Nephron progenitor cell (in vitro differentiated cells): ENCODE measurements at places on chromosomes 7 and 10.

DNA sequence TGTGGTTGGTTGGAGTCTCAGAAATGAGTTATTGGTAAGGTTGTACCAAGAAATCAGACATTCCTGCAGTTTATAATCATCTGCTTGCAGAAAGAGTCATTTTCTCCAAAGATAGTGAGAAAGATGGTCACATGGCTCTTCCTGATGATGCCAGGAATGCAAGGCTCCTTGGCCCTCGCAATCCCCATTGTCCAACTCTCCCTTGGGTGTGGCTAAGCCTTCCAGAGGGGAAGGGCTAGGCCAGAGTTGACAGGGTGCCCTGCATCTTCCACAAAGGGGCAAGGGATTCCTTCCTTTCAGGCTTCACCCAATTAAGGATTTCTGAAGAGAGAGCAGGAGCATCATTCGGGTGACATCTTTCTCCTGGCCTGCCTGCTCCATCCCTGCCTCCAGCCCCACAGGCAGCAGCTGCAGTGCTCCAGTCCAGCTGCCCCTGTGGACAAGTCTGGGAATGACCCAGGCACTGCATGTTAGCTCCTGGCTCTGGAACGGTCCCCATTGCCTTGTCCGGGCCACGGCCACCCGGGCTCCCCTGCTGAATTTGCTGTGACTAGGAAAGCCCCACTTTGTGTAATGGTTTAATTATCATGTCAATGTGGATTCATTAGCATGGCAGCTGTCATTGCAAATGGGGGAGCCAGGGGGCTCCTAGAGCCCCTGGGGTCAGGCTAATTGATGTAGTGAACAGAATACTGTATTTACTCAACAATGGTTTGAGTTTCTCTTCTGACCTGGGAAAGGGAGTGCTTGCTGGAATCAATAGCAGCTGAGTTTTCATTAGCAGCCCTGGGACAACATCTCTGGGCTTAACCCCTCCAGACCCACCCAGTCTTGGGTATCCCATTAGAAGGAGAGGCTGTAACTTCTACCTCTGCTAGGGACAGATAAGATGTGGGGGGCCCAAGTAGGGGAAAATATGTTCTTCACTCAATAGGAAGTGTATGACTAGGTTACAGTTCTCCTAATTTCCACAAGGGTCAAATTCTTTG lies 112.6 kb upstream of the TBX20 start:
- no peak for DNase-seq

DNA sequence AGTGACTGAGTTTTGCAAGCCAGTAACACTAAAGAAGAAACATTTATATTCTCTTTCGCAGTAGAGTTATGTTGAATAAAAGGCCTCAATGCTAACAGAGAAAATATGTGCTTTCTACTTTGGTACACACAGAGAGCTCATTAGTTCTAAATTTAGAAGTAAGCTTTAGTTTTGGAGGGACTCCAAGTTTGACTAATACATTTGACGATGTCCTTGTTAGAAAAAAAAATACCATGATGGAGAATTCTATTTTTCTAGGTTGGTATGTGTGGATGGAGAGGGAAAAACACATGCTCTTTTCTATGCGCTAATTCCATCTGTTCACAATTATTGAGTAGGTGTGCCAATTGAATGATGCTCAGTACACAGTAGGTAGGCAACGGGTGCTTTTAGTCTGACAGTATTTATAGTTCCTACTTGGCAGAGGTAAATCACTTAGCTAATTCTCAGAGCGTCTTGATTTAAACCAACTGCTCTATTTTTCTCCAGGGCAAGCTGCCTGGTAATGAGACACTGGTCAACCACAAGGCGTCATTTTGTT lies 327.2 kb upstream of the AKR1E2 start:
- DNase-seq: no peak

DNA sequence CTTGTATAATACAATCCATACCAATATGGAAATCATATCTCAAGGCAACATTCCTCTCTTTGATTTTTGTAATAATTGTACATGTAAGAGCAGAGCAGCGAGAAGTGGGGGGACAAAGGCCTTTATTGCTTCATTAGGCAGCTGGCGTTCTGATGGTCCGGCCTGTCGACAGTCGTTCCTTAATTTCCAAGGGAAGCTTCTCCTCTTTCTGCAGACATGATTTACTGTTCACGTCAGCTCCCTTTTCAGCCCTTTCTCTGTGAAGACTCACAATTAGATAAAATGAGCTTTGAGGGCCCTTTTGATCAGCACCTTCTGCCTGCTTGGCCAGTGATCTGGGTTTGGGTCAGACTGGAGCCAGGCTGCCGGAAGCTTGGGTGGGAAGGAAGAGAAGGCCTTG lies 65.6 kb upstream of the CTBP2 start:
- DNase-seq: no peak

- peak; percentile 3 for DNase-seq
These were observed 470.7 kb upstream of the LRRN3 start for GRCh38 chr7:110620110-110620735.

DNA sequence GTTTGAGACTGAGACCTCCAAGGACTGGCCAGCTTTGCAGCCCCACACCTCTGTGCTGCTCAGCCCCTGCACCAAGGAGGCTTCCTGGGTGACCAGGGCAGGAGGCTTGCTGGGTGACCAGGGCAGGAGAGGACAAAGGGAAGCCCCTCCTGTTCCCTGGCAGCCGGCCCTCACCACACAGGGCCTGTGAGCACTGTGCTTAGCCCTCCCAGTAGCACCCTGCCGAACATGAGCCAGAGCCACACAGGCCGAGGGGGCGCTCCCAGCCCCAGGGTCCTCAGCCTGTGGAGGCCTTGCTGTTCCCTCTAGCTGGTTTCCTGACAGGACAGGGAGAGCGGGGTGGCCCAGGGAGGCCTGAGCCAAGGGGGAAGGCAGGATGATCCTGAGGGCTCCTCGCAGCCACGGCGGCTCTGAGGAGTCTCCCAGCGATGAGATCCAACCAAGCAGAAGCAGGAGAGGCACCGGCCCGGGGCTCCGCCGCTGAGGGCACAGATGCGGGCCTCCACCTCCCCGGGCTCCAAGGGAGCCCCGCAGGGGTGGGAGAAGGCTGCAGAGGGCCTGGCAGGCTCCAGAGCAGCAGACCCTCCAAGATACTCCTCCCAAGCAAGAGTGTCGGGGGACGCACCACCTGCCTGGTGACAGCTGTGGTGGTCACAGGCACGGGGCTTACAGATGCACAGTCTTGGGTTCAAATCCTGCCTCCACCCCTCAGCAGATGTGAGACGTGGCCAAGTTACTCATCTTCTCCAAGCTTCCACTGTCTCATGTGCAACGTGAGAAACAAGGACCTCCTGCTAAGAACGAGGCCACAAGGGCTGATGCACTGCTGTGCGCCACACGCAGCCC lies 22.5 kb downstream of the WDR86 start:
- DNase-seq: no peak

- DNase-seq: no peak
These were observed 263.0 kb upstream of the NEBL start for GRCh38 chr10:21160116-21160515.

- DNase-seq: peak; percentile 49
These were observed 973 bp downstream of the SDK1 start for GRCh38 chr7:3301831-3302618.

- DNase-seq: peak; percentile 53
These were observed 492.9 kb upstream of the FOXK1 start for GRCh38 chr7:4189131-4189570.

DNA sequence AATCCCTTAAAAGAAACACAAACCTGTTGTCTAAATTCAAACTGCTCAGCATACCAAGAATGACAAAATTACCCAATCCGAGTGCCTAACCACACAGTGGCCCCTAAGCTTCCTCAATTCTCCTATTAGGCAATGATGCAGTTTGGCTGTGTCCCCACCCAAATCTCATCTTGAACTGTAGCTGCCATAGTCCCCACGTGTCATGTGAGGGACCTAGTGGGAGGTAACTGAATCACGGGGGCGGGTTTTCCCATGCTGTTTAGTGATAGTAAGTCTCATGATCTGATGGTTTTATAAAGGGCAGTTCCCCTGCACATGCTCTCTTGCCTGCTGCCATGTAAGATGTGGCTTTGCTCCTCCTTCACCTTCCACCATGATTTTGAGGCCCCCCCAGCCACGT lies 21.9 kb downstream of the PSAP start:
- DNase-seq: no peak

- peak; percentile 88 for DNase-seq
These were observed 10.2 kb upstream of the GDF2 start for GRCh38 chr10:47311932-47312662.

GRCh38 chr7:45267262-45267661 lies 109.7 kb downstream of the RAMP3 start:
- peak; percentile 10 for DNase-seq

DNA sequence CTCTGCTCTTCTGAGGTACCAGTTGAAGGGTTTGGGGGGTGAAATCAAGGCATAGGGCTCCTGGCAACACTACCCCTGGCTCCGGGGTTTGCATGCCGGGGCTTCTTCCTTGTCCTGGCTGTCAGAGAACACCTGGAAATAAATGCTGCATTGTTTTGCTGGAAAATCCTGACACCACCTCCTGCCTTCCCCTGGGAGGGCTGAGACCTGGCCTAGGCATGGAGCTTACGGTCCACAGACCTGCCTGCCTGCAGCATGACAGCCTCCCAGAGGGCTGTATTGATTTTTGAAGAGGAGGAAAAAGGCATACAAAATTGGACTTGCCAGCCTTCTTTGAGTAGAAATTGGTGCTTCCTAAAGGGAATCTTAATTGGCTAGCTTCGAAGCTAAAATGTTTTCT lies 227.1 kb downstream of the MGMT start:
- no peak for DNase-seq

DNA sequence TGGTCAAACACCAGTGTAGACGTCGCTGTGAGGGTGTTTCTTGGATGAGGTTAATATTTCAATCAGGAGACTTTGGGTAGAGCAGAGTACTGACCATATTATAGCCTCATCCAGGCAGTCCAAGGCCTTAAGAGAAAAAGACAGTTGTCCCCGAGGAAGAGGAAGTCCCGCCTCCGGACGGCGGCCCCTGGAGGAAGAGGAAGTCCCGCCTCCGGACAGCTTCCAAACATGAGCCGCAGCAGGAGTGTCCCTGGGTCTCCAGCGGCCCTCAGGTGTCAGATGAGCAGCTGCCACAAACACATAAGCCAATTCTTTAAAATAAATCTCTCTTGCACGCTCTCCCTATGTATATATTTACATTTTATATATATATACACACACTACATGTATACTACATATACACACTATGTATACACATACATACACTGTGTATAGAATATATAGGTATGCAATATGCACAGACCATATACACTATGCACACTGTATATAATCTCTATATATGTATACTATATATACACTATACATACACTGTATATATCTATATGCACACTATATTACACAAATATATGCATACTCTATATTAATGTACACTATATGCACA lies 37.5 kb downstream of the PWWP2B start:
- DNase-seq: no peak

DNA sequence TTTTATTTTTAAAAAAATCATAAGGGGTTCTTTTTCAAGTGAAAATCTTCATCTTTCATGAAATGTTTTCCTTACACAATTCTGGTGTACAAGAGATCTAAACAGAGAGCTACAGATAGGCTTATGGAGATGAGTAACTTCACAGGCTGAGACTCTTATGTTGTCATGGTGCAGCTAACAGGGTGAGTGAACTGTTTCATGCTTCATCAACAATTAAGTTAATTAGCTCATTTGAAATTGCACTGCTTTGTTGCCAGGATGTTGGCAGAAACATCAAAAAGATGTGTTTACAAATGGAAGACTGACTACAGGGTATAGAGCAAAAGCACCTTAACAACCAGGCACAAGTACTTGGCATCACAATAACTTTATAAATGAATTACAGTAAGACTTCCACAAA lies 230.8 kb downstream of the FOXP2 start:
- DNase-seq: no peak

- DNase-seq: peak; percentile 66
These were observed 26.4 kb upstream of the GNA12 start for GRCh38 chr7:2870471-2870931.

- peak; percentile 82 for DNase-seq
These were observed at the start of gene GIGYF1 for GRCh38 chr7:100694098-100694745. Gene GIGYF1 (minus strand): TSS chr7:100694250. CDS start chr7:100688238, 6,012 bp downstream.
